Stimulated activated CD4-positive, alpha-beta T cell treated with anti-CD3 and anti-CD28 coated beads, Interleukin-2, amount 100 ng/mL, for 48 hours (primary cell): ENCODE measurements at places on chromosomes 5 and 9.

- DNase-seq: no peak
Observed at GRCh38 chr5:79189439-79190234, 46.3 kb upstream of the JMY start.

- no peak for DNase-seq
Observed at GRCh38 chr9:132995879-132996278, 17.4 kb downstream of the GFI1B start.

GRCh38 chr5:135243556-135244285 lies 155.3 kb downstream of the MACROH2A1 start:
- DNase-seq: no peak

DNA sequence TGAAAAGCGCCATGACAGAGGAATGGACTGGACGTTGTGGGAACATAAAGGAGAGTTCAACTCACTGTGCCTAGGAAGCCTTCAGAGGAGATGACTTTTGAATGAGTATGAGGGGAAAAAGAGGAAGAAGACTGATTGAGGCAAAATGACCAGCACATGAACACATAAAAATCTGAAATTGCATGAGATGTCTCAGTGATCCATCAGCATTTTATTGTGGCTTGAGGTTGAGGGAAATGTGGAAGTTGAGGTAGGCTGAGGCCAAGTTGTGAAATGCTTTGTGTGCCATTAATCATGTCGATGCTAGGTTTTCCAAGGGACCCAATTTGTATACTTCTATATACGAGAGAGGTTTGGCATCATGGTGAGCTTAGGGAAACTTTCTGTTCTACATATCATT lies 140.9 kb upstream of the TLX3 start:
- no peak for DNase-seq

DNA sequence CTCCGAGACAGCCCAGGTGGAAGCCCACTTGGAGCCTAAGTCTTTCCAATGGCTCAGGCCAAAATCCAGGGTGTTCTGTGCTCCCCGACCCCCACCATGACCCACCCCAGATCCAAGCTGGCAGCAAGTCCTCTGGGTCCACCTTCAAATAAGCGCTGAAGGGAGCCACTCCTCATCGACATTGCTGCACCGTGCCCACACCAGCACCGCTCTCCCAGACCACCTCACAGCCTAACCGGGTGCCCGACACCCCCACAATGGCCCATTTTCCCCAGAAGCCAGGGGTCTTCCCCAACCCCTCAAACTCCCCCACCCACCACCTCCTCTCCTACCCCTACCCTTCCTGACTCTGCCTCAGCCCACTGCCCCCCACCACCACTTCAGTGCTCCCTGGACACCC lies 50.5 kb downstream of the SEMA4D start:
- DNase-seq: no peak

GRCh38 chr5:79820648-79821047 lies 131.0 kb downstream of the CMYA5 start:
- DNase-seq: no peak

DNA sequence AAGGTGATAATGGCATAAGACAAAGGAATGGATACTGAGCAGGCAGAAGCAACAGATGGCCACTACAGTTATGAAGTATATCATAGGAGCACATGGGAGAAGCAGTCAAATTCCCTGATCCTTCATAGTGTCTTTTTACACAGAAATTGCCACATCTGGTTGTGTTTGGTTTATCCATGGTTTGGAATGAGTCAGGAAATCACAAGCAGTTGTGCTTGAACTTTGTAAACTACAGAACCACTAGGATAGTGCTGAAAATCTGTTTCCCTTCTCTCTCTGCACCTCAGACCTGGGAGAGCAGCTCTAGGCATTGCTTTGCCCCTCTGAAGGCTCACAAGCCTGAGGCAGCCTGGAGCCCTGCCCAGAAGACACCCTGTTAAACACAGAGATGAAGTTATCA lies 134.0 kb downstream of the DMRT2 start:
- no peak for DNase-seq

DNA sequence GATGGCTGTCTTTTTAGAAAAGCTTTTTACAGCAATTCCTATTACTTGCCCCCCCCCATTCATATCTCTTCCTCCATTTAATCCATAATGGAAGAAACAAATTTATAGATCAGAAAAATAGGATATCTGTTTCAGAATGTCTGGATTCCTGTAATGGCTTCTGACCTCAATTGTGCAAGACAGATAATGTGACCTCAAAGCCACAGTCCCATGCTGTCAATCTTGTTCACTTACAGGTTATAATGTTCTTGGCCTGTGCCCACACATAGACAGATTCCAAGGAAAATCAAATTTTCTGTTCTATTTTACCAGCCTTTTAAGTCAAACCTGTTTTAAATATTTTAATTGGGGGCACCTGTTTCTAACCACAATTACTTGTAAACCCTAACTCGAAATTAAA lies 143.4 kb downstream of the ENTREP1 start:
- no peak for DNase-seq

- no peak for DNase-seq
Observed at GRCh38 chr5:178193251-178193809, 6.2 kb upstream of the GMCL2 start.

GRCh38 chr5:65190328-65191053 lies 291.2 kb downstream of the ADAMTS6 start:
- no peak for DNase-seq

DNA sequence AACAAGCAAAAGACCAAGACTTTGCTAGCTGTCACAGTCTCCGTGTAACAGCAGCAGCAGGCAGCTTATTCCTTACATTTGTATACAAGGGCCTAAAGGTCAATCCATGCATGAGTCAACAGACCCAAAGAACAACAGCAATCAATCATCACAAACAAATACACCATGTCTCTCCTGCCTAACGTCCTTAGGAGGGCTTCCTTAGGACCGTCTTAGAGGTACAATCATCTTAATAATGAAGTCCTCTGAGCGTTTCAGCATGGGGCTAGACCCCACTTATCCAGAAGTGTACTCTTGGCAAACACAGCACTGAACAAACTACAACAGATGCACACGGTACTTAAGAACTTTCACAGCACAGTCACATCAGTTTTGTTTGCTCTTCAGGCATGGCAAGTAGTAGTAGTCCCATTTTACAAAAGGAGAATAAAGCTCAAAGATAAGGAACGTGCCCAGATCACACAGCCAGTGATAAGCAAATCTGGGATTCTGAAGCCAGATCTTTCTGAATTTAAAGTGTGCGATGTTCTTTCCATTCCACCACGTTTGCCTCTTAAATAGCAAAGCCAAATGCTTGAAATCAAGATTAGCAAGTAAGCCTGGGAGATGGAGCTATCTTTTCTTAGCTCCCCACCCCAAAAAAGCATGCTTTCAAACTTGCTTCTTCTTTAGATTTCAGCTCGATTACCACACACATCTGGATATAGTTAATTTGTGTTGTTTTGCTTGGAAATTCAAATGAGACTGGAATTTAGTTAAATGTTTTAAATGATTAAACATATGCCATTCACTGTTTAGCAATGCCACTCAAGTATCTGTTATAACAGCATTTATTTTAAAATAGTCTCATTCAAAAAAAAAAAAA lies 24.2 kb downstream of the PSMB7 start:
- DNase-seq: no peak

- no peak for DNase-seq
Observed at GRCh38 chr5:35001842-35002241, 45.9 kb downstream of the AGXT2 start.

DNA sequence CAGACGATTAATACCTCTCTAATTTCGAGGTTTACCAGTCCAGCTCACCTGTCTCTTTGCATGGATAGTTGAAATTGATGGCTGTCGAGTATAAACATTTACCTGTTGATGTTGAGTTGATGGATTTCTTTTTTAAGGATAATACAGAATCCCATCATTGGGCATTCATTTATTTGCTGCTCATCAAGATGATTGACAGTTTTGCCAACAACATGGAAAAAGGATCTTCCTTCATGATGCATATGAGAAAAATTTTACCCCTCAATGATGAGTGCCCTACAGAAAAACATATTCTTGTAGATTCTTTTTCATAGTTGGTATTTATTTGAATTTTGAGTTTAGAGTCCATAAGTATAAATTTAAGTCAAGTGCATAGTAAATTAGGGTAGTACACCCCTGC lies 59.2 kb downstream of the ZCCHC7 start:
- DNase-seq: no peak

DNA sequence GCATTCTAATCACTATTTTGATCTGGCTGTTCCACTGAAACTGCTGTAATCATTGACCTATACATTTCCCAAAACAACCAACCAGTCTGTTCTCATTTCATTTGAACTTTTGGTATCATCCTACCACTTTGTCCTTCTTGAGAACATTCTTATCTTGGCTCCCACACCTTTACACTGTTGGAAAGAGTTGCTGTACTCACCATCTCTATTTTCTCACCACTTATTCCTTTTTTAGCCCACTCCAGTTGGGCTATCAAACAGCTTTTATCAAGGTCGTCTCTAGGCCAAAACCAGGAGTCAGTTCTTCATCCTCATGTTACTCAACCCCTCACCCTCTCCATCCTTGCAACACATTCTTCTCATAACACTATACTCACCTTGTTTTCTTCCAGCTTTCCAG lies 170.1 kb downstream of the KDM4C start:
- DNase-seq: no peak

GRCh38 chr9:96203867-96204501 lies 98.0 kb downstream of the HSD17B3 start:
- no peak for DNase-seq
